ENCODE measurements at places on chromosomes 2 and 18.

- DNase-seq: no peak
Observed at GRCh38 chr2:64985447-64985846, 3.8 kb upstream of the SLC1A4 start.

DNA sequence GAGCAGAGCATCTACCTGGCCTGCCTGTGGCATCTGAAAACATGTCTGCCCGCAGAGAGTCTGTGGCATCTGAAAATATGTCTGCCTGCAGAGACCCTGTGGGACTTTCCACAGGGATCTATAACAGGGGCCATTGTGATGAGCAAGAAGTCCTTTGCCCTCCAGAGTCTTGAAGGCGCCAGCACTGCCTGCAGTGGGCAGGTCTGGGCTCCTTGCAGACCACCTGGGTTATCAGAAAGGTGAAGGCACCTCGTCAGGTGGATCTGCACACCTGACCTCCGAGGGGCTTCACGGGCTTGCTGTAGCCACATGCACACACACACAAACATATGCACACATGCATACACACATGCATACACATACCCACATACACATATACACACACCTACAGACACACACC, 189.5 kb upstream of the HDAC4 start:
- DNase-seq: no peak

DNA sequence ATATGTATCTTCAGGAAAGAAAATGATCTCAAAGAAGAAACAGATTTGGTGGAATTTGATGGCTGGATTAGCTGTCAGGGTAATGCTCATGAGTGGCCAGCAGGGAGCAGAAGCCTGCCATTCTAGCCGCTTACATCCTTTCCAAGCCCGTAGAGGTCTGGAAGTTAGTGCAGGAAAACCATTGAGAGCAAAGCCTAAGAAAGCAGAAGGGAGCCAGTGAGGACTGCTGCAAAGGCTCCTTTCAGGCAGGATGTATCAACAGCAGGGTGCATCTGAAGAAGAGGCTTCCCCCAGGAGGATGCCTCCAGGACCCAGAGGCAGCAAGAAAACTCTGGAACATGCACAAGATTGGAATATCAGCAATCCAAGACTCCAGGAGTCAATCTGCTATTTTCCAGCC, 22.9 kb upstream of the LBH start:
- peak; percentile 56 for DNase-seq

GRCh38 chr2:160891353-160891740, 268.9 kb upstream of the TANK start:
- no peak for DNase-seq

DNA sequence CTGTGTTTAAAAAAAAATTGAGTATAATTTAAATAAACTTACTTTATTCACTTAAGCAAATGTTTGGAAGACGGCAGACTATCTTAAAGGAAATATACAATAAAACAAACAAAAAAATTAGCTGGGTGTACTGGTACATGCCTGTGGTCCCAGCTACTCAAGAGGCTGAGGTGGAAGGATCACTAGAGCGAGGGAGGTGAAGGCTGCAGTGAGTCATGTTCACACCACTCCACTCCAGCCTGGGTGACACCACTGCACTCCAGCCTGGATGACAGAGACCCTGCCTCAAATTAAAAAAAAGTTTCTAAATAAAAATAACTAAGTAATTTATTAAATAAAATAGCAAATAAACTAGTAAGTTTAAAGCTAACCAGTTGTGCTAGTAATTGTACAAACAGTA, 7.5 kb downstream of the PUM2 start:
- no peak for DNase-seq

- DNase-seq: peak; percentile 15
Observed at GRCh38 chr2:29323961-29324360, 208.7 kb downstream of the CLIP4 start.

GRCh38 chr2:216882876-216883275, 23.0 kb upstream of the TNP1 start:
- no peak for DNase-seq

DNA sequence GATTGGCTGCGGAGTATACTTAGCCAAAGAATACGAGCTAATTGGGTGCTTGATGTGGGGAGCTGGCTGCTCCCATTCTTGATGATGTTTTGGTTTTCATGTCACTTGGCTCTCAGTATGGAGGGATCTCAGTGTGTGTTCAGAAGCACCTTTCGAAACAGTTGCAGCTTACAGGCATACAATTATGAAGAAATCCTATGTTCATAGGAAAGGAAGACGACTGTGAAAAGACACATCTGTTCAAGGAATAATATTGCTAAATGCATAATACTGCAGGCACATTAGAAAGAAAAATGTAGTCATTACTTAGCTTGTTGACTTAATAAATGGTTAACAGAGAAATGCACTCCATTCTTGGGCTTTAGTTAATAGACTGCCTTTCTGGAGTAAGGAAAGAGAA, 4.1 kb downstream of the LRRC30 start:
- no peak for DNase-seq

GRCh38 chr2:43519643-43520221, 76.1 kb downstream of the THADA start:
- no peak for DNase-seq

GRCh38 chr2:151918308-151918707, 90.1 kb upstream of the ARL5A start:
- peak; percentile 72 for DNase-seq

- DNase-seq: no peak
Observed at GRCh38 chr2:61042807-61043206, 22.9 kb upstream of the SANBR start.

DNA sequence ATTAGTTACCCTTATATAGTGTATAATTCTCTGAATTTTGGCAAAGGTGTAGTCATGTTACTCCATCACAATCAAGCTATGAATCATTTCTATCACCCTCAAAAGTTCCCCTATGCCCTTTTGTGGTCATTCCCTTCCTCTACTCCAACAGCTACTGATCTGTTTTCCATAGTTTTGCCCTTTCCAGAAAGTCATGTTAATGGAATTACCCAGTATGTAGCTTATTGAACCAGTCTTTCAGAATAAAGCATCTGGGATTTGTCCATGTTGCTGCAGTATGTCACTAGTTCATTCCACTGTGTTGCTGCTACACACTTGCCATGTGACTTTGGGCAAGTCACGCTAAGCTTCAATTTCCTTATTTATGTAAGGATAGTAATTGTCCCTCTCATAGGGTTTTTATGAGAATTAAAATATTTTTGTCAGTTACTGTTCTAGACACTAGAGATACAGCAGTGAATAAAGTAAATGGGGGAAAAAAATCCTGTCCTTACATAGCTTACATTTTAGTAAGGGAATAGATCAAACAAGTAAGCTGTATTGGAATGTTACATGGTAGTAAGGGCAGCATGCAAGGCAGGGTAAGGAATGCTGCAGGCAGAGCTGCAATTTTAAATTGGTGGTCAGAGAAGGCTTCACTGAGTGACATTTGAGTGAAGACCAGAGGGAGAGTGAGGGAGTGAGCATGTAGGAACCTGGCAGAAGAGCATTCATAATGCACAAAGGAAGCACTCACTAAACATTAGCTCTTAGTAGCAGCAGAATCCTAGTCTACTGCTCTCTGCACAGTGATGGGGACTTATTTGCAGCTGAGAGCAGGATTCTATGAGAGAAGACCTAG, 80.3 kb upstream of the TSPYL6 start:
- no peak for DNase-seq

DNA sequence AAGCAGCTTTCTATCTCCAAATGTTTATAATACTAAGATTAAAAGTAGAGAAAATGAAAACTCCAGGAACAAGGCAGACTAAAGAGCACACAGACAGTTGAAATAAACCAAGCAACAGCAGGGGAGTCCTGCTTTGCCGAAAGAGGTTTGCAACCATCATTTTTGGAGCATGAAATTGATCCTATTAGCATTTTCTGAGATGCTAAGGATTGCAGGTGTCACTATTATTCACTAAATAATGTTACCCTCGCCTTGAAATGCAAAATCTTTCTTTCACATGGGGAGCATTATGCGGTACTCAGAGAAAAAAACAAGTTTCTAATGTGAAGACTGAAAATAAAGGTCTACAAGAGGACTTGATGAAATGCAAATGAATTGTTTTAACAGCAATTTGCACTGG, 81.7 kb upstream of the DNAJC10 start:
- no peak for DNase-seq

- DNase-seq: no peak
Observed at GRCh38 chr2:172572981-172573380, 17.1 kb downstream of the PDK1 start.

DNA sequence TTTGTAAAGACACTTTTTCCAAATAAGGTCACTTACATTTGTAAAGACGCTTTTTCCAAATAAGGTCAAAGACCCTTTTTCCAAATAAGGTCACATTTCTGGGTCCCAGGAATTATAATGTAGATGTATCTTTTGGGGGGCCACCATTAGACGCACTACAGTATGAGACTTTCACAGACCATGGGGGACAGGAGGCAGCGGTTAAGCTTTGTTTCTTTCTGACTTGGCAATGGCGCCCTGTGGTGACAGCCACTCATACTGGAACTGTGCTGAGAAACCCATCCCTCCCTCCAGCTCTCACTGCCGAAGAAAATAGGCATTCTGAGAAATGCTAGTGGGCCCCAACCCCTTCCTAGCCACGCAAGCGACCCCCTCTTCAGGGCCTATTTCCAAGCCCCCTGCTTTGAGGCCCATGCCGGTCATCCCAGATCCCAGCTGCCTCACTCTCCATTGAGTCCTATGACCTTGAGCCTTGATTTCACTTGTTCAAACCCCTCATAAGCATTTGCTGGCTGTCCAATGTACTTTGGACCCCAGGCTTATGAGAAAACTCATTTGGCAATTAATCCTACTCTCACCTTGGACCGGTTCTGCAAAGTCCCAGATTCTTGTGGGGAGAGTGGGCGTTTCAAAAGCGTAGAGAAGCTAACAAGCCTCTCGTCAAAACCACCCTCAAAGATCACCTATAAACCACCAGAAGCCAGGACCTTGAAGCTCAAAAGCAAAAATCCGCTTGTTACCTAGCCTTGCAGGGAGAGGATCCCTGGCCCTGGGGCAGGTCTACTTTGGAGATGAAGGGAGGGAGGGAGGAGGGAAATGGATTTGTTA, 11.3 kb upstream of the SPATA3 start:
- DNase-seq: no peak

DNA sequence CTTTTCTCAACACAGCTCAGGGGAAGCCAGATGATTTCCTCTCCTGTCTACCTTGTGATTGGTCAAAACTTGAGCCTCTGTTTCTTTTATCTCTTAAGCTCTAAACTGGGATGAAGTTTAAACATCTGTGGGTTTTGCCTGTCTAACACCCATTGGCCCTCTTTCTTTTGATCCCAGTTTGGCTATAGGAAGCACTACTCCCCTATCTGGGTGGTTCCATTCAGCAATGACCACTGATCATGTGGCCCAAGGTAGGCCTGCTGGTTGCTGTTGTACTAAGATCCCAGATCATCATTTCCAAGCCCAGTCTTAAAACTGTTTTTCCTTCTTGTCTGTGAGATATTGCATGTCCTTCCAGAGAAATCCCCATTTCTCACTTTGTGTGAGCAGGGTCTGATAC, 51.6 kb upstream of the STPG4 start:
- no peak for DNase-seq

GRCh38 chr2:164328310-164328709, 293.0 kb downstream of the GRB14 start:
- DNase-seq: no peak

GRCh38 chr2:130373808-130374365, 18.0 kb downstream of the PTPN18 start:
- no peak for DNase-seq

DNA sequence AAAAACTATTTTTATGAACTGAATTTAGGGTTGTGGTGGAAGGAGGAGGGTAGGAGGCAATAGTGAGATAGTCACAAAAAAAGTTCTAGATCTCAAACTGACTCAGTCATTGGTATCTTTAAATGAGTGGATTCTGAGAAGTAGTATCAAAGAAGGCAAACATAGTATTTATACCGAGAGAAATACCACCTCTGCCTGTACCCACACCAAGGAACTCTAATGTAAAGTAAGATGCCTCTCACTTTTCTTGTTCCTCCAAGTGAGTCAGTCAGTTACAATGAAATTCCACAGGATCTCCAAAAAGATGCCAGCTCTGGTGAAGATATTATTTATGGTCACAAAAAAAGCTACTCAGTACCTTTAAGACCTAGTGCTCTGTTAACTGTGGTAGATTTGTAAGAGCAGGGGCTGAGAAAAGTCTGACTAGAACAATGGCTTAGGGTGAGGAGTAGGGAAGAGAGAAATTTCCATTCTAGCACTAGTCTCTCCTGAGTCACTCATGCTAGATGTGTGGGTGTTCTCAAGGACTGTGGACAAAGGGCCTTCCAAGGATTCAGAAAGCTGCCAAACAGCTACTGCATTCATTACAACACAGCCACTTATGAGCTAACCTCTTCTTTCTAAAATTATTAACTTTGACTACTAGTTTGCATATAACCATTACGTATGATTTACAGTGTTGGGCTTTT, 36.3 kb downstream of the YWHAQ start:
- no peak for DNase-seq

GRCh38 chr2:77807531-77808215, 285.5 kb upstream of the LRRTM4 start:
- DNase-seq: no peak

DNA sequence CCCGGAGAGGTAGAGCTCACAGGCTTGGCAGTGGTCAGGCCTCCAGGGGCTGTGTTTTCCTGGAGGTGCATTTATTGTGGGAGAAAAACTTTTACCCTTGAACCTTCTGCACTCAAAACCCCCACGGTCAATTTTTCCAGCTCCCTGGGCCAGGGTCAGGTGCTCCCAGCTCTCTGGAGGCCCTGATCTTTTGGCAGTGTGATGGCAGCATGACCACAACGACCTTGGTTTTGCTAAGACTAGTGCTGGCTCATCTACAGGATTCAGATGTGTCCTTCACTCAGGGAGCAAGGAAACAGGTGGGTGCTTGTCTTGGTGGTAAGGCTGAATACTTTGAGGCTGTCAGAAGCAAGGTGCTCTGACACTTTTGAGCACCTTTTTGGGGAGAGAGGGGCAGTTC, 92.3 kb downstream of the CCDC93 start:
- DNase-seq: no peak

GRCh38 chr2:104158191-104158590, 695.7 kb upstream of the POU3F3 start:
- no peak for DNase-seq

GRCh38 chr2:168663993-168664392, 138.4 kb upstream of the NOSTRIN start:
- DNase-seq: no peak
